LHCN-M2 (cell line): ENCODE measurements at places on chromosomes 16 and 17.

GRCh38 chr16:23539984-23540816, 16.9 kb downstream of the EARS2 start:
- no peak for DNase-seq

GRCh38 chr16:85245307-85246172, 133.3 kb upstream of the CIBAR2 start:
- peak; percentile 68 for DNase-seq

GRCh38 chr17:82639628-82640027, 8.6 kb downstream of the WDR45B start:
- no peak for DNase-seq

- DNase-seq: no peak
Measured at GRCh38 chr16:21685034-21685455, 21.3 kb downstream of the OTOA start.

GRCh38 chr17:3802461-3803307, 1.7 kb upstream of the ITGAE start:
- DNase-seq: peak; percentile 73

GRCh38 chr17:17886726-17887125, 49.9 kb upstream of the SREBF1 start:
- DNase-seq: no peak

- no peak for DNase-seq
Measured at GRCh38 chr17:47701608-47702007, 7.6 kb downstream of the TBKBP1 start.
